ENCODE measurements at places on chromosomes 2 and 18.

GRCh38 chr2:131105950-131106801 is 1.0 kb downstream of the PLEKHB2 start:
- DNase-seq = peak; percentile 29

- DNase-seq = peak; percentile 33
Measured at GRCh38 chr2:66985906-66986305, 411.2 kb upstream of the ETAA1 start.

DNA sequence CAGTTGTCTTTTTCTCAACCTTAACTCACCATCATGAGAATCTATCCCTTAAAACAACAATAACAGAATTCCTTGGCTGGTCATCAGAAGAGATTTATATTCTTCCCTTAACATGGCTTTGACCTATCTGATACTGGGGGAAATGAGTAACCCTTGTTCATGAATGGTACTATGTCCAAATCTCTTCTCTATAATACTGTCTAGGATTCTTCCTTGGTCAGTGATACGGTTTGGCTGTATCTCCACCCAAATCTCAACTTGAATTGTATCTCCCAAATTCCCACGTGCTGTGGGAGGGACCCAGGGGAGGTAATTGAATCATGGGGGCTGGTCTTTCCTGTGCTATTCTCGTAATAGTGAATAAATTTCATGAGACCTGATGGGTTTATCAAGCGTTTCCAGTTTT is 282.0 kb upstream of the SIX2 start:
- DNase-seq = no peak

DNA sequence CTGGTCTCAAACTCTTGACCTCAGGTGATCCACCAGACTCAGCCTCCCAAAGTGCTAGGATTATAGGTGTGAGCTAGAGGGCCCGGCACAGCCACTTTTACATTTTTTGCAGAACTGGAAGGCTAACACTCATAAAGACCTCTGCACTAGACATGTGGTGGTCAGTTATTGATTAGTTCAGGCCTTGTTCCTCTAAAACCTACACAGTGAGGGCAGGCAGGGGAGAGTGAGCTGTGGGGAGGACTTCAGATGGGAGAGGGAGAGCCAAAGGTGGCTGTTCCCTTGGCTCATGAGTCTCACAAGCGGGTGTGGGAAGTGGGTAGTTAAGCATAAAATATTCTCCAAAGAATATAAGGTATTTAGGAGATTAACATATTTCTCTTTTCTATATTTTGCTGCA is 29.3 kb upstream of the ACYP2 start:
- no peak for DNase-seq

GRCh38 chr2:60707750-60708371 is 48.2 kb upstream of the PAPOLG start:
- DNase-seq = peak; percentile 60

DNA sequence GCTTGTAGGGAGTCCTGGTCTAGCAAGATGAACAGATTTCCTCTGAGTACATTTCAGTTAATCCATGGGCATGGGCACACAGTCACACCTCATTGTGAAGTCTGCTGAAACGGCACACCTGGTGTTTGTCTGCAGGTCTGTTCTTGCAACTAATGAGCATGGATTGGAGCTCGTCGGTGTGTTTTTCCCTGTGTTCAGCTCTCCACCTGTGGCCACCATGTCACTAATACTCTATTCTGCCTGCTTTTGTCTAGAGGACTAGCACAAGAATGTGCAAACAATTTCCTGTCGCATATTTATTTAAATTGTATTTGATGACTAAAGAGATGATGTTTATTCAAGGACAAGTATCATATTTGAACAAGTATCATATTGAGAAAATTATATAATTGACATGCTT is 24.5 kb upstream of the PPP4R1 start:
- DNase-seq = peak; percentile 32

- DNase-seq = no peak
Measured at GRCh38 chr18:3919396-3920061, 469.6 kb downstream of the TGIF1 start.

DNA sequence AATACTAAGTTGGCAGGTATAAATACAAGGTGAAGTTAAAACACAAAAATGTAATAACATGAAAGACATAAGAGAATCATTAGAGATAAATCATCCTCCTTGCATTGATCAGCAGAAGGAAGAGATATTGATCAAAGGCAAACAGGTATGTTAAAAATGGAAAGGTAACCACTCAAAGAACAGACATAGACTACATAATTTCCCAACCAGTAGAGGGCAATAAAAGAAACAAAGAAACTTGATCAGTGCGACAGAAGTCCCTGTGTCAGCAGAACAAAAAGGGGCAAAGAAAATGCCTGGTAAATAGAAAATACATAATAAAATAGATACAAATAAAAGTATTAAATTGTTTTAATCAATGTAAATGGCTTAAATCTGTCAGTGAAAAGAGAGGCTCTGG is 53.6 kb downstream of the FAM228A start:
- no peak for DNase-seq

DNA sequence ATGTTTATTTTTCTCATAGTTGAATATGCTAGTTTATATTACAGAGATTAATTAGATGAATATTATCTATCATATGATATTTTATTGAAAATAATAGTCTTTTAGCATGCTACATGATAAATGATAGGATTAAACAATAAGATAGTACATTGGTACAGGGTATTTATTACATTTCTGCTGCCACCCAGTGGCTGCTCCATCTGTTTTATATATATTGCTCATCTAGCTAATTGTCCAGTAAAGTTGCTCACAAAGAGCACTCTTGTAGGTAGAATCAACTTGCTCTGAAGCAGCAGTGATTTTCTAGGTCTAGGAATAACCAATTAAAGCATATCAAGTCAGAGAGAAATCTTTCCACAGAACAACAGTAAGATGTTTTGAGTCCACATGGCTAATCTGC is 183.3 kb downstream of the ASXL3 start:
- DNase-seq = peak; percentile 63

GRCh38 chr2:24571828-24572442 is 80.9 kb downstream of the NCOA1 start:
- DNase-seq = no peak

GRCh38 chr2:100309973-100310719 is 12.2 kb downstream of the LONRF2 start:
- DNase-seq = peak; percentile 21

GRCh38 chr2:129901754-129902415 is 77.6 kb upstream of the RAB6C start:
- no peak for DNase-seq

DNA sequence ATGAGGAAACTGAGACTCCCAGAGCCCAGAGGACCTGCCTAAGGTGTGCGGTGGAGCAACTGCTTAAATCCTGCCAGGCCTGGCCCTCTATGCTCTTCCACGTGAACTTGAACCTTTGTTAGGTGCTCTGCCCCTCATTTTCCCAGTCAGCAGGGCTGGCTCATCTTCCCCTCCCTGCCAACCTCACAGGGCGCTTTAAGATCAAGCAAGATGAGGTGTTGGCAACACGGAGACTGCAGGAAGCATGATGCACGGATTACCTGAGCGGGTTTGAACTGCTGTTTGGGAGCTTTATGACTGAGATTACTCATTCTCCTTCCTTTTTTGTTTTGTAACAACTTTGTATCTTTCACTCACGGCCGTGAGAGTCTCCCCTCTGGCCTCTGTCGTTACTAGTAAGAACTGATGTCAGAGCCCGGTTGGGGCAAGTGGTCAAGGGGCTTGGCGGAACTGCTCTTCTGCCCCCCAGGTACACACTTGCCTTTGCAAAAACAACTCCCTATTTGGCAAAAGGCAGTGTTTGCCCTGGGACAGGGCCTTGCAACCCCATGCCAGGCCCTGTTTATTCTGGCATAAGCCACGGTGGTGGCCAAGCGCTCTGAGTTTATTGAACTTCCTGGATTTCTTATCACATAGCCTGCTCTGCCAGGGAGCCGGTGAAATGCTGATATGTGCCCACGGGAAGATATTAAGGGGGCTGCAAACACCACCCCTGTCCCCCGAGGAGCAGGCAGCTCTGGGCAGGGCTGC is 127.8 kb downstream of the INHBB start:
- no peak for DNase-seq

DNA sequence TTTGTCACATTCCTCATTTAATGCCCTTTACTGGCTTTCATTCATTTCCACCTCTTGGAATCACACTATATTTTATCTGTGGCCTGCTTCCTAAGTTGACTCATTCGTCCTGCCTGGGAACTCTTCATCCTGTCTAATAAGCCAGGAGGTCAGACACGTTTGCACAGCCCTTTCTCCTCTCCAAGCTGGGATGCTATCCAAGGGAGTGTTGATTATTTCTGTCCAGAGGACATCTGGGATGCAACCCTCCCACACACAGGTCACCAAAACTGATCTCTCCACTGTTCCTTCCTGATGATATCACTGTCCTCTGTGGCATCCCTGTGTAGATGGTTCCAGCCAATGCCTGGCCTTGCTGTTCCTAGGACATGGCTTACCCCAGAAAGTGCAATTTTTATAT is 79.8 kb upstream of the NOSTRIN start:
- peak; percentile 22 for DNase-seq

GRCh38 chr2:175964195-175964594 is 37.9 kb downstream of the LNPK start:
- DNase-seq = peak; percentile 11

DNA sequence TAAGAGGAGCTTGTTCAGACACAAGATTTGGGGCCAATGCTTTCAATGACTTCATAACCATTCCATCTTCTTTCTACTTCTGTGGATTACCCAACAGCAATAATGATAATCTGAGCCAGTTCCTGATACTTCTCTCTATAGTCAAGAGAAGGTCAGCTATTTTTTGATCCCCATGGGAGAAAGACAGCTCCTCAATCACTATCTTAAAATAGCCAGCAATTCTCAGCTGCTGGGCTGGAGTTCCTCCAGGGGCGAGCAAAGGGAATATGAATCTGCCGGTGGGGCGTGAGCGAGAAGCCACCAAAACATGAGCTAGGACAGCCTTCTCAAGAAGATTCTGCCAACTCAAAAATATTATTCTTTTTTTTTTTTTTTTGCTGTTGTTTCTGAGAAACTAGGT is at the start of gene TMEM182:
TSS of gene TMEM182 (plus strand) at position 269 of the 400 bp plus-strand sequence. CDS start 187 bp downstream, outside the sequence.
- peak; percentile 52 for DNase-seq

- DNase-seq = no peak
Measured at GRCh38 chr2:211281430-211282073, 725.2 kb downstream of the CPS1 start.

DNA sequence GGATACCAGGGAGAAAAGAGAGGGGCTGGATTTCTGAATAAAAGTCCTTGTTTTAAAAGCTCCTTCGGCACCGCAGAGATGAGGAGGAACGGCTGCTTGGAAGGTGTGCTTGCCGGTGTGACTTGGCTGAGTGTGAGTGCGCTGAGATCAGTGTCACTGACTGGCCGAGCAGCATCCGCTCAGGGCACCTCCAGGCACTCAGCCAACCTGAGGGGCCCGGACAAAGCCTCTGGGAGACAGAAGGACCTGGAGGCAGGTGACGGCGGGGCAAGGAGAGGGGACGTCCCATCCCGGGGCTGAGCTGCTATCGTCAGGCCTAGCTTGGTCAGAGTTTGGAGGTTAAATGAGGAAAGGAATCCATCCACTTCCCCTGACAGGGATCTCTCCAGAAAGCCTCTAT is 16.8 kb upstream of the ALLC start:
- no peak for DNase-seq

DNA sequence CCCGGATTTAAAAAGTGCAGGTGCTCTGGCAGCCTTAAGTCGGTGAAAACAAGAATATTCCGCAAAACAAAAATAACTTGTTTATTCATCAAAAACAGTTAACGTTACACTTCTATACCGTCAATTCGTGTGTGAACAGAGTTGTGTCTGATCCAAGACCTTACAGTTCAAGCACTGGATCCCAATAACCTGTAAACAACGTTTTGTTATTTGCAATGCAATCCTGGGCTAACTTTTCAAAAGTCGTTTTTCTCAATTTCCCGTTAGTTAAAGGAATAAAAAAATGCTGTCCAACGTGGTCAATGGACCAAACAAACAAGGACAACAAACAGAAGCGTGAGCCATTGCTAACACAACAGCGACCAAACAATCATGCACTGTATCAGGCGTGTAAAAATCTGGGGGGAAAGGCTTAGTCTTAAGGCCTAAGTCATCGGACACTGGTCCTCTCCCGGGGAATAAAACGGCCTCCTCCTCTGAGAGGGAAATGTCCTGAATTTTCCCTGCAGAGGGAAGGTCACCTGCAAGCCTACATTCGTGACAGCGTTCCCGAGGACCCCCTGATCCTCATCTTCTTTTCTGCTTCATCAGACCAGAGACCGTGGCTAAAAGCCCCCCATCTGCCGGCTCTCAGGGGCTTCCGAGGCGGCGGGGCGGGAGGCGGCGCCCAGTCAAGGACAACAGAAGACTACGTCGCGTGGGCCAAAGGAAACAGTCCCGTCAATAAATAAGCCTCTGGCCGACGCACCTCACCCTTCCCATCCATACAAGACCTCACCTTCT is 490 bp downstream of the NDUFS1 start:
- DNase-seq = peak; percentile 45

DNA sequence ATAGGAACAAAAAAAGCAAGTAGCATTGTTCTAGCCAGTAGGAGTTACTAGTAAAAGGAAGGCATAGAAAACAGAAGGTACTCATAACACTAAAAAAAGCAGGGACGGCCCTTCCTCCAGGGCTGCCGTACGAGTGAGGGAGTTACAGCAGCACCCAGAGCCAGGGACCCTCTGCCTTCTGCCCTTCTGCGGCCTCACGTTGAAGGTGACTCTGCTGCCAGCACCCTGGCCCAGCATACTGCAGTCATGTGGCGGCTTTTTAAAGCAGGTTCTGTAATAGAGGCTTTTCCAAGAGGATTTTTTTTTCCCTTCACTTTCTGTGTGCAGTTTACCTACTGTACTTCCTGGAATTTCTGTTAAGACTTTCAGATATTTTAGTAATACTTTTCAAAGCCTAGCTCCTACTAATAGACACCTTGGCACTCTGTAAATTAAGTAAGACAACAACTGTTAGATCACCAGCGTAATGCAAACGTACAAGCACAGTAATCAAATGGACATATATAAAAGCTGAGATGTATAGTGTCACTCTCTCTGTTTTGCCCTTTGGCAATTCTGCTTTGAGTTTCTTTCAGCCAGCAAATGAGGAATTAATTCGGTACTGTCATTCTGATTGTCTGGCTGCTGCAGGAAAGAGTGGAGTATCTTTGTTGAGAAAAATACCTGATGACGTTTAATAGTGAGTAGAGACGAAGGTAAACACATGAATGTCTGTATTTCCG is 161.5 kb downstream of the PTGR3 start:
- DNase-seq = no peak

DNA sequence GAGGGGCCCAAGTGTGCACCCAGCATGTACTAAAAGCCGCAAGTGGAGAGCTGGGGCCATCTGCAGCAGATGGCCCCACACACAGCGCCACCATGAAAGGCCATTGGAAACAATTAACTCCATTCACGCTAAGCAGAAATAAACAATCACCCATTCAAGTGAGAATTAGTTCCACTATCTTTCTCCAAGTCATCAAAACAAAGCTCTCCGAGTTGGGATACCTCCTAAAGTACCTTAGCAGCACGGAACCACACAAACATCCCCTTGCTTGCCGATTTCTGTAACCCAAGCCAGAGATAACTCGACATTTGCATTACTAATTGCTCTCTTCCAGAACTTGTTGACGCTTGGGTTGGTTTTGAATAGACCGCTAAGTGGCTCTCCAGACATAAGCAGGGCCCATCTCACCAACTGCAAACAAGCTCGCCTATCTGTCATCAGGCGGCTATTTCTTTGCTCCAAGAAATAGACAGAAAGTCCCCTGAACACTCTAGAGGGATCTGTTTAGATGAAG is 840.6 kb upstream of the SALL3 start:
- DNase-seq = no peak
